ENCODE measurements at places on chromosomes 6 and 20. TPM values are rescaled to one million over a fixed set of nuclear protein-coding genes. Genes with fewer than 3 reads are reported as not detected.

GRCh38 chr20:32536851-32537656, 48.1 kb downstream of the NOL4L start:
- no peaks in the 10 kb centered on the region for H3K27me3 ChIP-seq
- no peak overlapping the region for H3K27ac ChIP-seq
- DNase-seq = no peak
- H3K4me3 ChIP-seq = peak overlapping the region; percentile 49
- H3K4me1 ChIP-seq = peaks cover 26% of the 10 kb centered on the region

SMPD2 gene
- 18.3 TPM for total RNA-seq

DNA sequence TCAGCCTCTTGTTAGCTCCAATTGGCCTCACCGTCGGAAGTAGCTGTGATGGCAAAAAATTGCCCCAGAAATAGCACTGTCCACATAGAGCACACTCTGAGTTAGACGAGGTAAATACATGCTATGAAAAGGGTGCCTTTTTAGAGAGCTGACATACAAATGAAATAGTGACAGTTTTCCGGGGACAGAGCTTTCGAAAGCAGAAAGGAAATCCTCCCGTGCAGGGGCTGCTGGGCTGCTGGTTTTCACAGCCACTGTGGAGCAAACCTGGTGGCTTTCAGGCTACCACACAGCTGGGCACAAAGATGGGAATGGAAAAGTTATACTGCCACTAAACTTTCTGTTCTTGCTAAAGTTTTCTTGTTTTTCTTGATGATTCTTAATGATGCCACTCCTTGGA, 8.3 kb downstream of the SLPI start:
- H3K27me3 ChIP-seq = peaks cover 36% of the 10 kb centered on the region
- H3K4me3 ChIP-seq = no peak overlapping the region
- no peaks in the 10 kb centered on the region for H3K4me1 ChIP-seq
- no peak for DNase-seq
- no peaks in the 10 kb centered on the region for H3K36me3 ChIP-seq

GRCh38 chr6:39157511-39157910, 42.5 kb upstream of the SAYSD1 start:
- H3K4me3 ChIP-seq = no peak overlapping the region
- H3K36me3 ChIP-seq = no peaks in the 10 kb centered on the region
- no peak for DNase-seq
- H3K4me1 ChIP-seq = no peaks in the 10 kb centered on the region
- no peaks in the 10 kb centered on the region for H3K27me3 ChIP-seq
- no peak overlapping the region for H3K27ac ChIP-seq

SCRT2 gene
- total RNA-seq = not detected

WFDC10B gene
- total RNA-seq = not detected

DNA sequence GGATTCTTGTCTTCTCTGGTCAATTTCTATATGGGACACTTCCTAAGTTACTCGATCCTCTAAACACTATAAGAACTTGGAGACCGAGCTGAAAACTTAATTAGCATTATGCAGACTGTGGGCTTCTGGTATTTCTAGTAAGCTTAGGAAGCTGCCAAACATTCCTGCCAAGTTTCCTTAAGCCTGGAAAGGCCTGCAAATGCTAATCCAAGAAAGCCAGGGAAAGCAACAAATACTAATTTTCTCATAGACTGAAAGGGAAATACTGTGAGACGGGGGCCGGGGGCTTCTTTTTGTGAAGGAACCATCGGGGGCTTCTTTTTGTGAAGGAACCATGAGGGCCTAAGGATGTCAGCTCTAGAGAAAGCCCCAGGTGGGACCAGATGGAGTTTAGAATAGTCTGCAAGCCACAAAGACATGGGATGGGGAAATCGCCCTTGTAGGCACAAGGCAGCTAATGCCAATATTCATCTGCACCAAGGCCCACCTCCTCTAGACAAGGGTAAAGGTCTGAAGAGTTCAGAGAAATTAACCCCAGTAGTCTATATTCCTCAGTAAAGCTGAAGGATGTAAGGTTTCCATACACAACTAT, 332.4 kb upstream of the PRDM1 start:
- no peaks in the 10 kb centered on the region for H3K27me3 ChIP-seq
- no peak overlapping the region for H3K27ac ChIP-seq
- no peaks in the 10 kb centered on the region for H3K4me1 ChIP-seq
- H3K36me3 ChIP-seq = no peaks in the 10 kb centered on the region
- DNase-seq = no peak

WASF1 gene
- 34.9 TPM for total RNA-seq

NPBWR2 gene
- total RNA-seq = not detected

GRCh38 chr6:140203661-140204147, 829.3 kb upstream of the CITED2 start:
- H3K27ac ChIP-seq = peak overlapping the region; percentile 39
- no peak overlapping the region for H3K4me3 ChIP-seq
- no peaks in the 10 kb centered on the region for H3K4me1 ChIP-seq
- H3K36me3 ChIP-seq = no peaks in the 10 kb centered on the region

IL17F gene
- not detected for total RNA-seq

DNA sequence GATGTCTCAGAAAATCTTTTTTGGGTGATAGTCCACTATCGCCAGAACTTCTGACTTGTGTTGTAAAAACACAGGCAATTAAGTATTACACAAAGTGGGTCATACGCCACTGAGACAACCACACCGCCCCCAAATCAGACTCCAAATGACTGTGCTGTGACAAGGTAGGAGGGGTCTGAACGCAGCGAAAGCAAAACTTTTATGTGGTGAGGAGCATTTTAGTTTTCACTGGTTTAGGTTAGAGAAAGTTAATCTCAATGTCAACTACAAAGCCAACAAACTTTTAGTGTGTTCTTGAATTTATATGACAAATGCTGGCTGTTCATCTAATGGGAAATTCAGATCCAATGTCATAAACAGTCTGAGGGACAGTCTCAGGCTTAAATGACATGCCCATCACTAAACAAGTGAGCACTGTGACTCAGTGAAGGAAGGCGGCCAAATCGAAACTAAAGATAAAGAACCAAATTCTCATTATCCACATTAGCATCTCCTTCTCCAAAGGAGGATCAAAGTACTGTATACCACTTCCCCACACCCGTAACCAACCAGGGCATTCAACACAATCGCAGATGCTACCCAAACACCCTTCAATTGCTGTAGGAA, 186.7 kb downstream of the GJA10 start:
- no peaks in the 10 kb centered on the region for H3K27me3 ChIP-seq
- no peaks in the 10 kb centered on the region for H3K36me3 ChIP-seq
- no peaks in the 10 kb centered on the region for H3K4me1 ChIP-seq

EDN3 gene
- 0.27 TPM for total RNA-seq

DNA sequence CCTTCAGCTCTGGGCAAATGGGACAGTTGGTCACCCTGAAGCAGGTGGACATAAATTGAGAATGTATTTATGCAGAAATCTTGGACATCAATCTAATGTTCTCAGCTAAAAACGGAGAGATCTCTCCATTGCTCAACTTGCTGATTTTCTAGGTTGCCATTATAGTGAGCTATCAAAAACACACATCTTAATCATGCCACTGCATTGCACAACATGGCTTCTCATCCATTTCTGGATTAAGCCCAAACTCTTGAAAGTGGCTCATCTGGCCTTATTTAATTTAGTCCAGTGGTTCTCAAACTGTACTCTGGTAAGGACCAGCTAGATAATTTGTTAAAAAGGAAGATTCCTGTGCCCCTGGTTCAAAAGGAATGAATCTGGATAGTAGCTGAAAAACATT, 324.9 kb upstream of the CITED2 start:
- peak overlapping the region; percentile 22 for H3K27ac ChIP-seq
- no peaks in the 10 kb centered on the region for H3K27me3 ChIP-seq
- no peaks in the 10 kb centered on the region for H3K36me3 ChIP-seq
- no peaks in the 10 kb centered on the region for H3K4me1 ChIP-seq
- no peak overlapping the region for H3K4me3 ChIP-seq

GRCh38 chr20:30168025-30168799, 1089.3 kb upstream of the DEFB115 start:
- no peak overlapping the region for H3K4me3 ChIP-seq
- H3K27ac ChIP-seq = no peak overlapping the region
- no peaks in the 10 kb centered on the region for H3K4me1 ChIP-seq
- H3K27me3 ChIP-seq = no peaks in the 10 kb centered on the region

KIF25 gene
- not detected for total RNA-seq

GRCh38 chr6:116596815-116597214, 19.5 kb upstream of the RSPH4A start:
- no peak overlapping the region for H3K4me3 ChIP-seq
- no peak overlapping the region for H3K27ac ChIP-seq
- DNase-seq = no peak
- H3K36me3 ChIP-seq = peaks cover 26% of the 10 kb centered on the region
- H3K4me1 ChIP-seq = no peaks in the 10 kb centered on the region
- H3K27me3 ChIP-seq = no peaks in the 10 kb centered on the region

Data from sigmoid colon (tissue), 7 donors.